ENCODE measurements at places on chromosomes 7 and 10.

GRCh38 chr7:30987178-30987577 is 23.4 kb downstream of the GHRHR start:
- no peak for DNase-seq

DNA sequence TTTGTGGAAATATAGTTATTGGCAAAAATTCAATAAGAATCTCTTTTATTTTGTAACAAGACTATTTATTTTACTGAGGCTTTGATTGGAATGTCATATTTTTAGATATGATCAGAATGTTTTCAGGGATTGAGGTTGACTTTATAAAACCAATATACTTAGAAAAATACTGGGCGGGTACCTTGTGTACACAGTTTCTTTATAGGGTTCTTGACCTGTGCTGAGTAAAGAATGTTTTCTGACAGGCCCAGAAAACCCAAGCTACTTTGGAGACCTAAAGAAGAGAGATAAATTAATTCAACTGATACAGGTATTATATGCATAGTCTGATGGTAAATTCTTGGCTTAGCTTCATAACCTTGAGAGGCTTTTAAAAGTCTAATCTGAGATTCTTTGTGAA is 23.9 kb upstream of the SPAM1 start:
- DNase-seq, result no peak

GRCh38 chr10:58319599-58319998 is 15.2 kb upstream of the UBE2D1 start:
- DNase-seq, result no peak

DNA sequence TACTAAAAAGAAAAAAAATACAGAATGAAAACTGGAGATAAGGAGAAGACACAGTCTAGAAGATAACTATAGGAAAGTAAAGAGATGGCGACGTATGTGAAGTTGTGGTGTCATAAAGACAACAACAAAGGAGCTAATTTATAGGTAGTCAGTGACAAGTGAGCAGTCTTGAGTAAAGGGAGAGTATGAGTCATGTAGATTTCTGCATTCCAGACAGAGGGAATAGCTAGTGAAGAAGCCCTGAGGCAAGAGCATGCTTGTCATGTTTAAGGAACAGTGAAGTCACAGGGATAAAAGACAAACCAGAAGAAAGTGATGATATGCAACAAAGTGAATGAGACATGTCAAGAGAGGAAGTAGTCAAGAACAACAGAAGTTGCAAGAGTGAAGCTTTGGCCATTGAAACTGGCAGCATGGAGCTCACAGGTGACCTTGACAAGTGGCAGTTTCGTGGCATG is 2.3 kb upstream of the MIOS start:
- DNase-seq, result no peak

- DNase-seq, result no peak
Observed at GRCh38 chr10:97018251-97019212, 167.2 kb downstream of the SLIT1 start.

DNA sequence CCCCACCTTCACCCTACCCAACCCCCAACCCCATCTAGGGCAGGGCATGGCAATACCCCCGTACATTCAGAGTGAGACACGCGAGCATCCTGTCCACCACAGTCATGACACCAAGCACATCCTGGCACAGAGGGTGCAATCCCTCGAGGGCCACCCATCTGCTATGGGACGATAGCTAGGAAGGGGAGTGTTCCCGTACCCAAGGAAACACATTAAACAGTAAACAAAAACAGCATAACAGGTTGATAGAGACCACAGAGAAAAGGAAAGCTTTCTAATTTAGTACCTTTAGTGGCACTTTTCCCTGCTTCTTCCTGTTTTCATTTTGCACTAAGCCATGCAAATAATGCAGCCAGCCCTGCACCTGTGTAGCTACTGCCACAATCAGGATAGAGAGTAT is 2.3 kb upstream of the SMKR1 start:
- no peak for DNase-seq

DNA sequence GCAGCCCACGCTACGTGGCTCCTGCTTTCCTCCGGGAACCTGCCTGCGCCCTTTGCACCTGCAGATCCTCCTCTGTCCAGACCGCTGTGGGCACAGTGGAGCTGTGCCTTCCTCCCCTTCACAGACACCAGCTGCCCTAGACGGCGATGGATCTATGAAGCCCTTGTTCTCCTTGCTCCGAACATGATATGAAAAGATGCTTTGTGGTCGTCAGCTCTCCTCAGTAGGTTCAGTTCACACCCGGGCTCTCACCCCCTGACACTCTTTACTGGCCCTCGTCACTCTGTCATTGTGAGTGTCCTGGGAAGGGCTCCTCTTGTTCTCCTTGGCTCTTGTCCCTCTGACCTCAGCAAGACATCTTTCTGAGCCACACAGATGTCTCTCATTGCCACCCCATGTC is 4.2 kb downstream of the ZNF488 start:
- no peak for DNase-seq

- no peak for DNase-seq
Observed at GRCh38 chr7:136405931-136406777, 429.0 kb upstream of the MTPN start.
